ENCODE measurements at places on chromosomes 7 and 10.

DNA sequence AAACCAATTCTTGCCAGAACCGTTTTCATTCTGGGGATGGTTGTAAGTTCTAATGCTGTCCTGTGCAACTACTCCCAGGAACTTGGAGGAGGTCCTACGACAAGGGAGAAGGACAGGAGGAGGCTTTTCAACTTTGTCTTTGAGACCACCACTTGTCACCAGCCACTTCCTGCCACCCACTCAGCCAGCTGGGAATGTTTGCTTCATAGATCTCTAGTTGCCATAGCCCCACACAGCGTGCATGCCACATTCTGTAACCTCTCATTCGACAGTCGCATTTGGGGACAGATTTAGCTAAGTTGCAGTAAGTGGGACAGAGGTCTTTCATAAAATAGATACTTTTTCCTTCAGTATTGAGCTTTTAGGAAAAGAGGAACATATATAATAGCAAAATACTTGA, 78.0 kb downstream of the TAF3 start:
- no peak for DNase-seq

GRCh38 chr10:63760034-63760707, 239.0 kb downstream of the REEP3 start:
- DNase-seq: no peak

DNA sequence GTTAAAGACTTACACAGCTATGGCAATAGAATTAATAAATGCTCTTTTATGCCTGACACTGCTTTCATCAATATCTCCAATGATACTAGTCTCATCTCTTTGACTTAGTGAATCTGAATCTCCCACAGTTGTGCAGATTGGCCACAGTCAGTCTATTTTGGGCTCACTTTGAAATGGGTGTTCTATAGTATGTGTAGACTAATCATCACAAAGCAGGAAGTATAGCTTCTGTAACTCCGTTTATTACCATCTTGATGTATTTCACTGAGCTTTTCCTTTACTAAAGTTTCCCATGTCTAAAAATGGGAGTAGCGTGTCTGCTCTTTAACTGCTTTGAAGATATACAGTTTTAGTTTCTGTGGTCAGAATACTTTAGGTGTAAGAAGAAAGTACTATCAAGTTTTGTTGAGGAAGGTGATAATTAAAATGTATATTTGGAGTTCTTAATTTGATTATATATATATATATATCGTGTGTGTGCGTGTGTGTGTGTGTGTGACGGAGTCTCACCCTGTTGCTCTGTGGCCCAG, 70.1 kb downstream of the ST7 start:
- no peak for DNase-seq

- no peak for DNase-seq
Measured at GRCh38 chr7:106959753-106960152, 84.8 kb upstream of the PRKAR2B start.

DNA sequence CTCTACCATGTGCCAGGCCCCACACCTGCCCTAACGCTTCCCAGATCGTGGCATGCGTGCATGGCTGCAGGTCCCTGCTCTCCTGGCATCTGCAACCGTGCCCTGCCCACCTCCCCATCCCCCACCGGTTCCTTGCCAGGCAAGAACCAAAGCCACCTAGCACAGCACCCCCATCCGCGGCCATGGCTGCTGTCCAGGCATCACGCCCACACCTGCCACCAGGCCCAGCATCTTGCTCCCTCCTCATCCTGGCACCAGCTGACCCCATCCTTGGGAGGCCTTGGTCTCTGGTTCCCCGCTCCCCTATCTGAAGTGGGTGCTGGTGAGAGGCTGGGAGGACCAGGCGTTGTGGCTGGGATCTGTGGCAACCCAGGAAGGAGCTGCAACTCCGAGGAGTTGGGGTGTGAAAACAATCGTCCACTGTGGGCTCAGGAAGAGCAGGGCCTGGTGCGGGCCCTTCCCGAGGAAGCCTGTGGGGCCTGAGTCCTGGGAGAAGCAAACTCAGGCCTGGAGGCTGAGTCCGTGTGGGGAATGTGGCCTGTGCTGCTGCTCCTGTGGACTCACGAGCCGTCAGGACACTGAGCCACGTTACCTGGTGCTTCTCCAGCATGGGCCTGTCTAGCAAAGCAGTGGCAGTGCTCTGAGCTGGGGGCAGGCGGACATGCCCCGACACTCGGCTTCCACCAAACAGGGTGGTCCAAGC, 417.1 kb downstream of the DNAJB6 start:
- no peak for DNase-seq

DNA sequence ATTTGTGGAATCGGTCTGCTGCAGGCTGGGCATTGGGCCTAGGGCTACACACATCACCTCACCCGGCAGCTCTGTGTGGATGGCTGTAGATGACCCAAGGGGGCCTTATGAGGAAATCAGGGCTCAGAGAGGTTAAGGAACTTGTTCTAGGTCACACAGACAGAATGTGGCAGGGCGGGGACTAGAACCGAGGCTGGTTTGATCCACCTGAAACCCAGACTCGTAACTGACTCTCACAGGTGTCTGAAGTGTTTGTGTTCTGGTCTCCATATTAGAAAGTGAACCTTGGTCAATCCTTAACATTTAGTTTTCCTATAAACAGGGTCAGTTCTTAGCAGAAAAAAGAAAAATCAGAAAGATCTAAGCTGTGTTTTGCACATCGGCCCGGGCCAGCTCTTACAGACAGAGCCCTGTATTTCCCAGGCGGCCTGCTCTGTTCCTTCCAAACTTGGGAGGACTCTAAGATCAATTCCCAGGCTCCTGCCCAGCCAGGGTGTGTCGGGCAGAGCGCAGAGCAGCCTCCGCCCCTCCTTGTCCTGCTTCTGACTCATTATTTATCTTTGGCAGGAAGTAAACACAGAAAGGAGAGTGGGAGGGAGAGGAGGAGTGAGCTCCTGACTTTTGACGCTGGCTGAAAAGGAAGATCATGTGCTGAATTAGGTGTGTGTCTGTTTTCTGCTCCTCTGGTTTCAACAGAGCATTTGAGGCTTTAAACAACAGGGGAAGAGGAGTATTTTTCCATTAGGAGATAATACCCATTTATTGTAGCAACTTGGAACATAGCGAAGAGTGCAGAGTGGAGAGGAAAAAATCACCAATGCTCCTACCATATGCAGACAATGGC, 74.1 kb downstream of the TACC2 start:
- no peak for DNase-seq

DNA sequence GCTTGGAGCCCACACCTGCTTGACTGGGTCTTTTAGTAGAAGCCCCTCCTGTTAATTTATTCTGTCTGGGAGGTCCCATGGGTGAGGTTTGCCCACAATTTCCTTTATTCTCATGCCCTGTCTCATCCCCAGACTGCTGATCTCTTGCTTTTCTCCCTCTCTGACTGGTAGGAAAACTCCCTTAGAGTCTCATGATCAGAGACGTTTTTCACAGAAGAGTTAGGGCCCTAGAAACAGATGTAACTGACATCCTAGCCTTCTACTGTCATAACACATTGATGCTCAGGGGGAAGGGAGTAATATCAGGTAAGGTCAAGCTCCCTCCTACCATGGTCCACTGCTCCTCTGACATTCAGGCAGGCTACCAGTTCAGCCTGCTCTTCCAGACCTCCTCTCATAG, 43.7 kb upstream of the WASL start:
- no peak for DNase-seq

Data from GM12892 (cell line).